ENCODE measurements at places on chromosomes 3 and 15.

- DNase-seq, result peak; percentile 27
These were observed 86.9 kb downstream of the DCLK3 start for GRCh38 chr3:36677331-36678007.

- no peak for DNase-seq
These were observed 139.5 kb upstream of the EIF1B start for GRCh38 chr3:40169983-40170382.

GRCh38 chr3:192919901-192920300 lies 2.2 kb upstream of the MB21D2 start:
- DNase-seq, result no peak

DNA sequence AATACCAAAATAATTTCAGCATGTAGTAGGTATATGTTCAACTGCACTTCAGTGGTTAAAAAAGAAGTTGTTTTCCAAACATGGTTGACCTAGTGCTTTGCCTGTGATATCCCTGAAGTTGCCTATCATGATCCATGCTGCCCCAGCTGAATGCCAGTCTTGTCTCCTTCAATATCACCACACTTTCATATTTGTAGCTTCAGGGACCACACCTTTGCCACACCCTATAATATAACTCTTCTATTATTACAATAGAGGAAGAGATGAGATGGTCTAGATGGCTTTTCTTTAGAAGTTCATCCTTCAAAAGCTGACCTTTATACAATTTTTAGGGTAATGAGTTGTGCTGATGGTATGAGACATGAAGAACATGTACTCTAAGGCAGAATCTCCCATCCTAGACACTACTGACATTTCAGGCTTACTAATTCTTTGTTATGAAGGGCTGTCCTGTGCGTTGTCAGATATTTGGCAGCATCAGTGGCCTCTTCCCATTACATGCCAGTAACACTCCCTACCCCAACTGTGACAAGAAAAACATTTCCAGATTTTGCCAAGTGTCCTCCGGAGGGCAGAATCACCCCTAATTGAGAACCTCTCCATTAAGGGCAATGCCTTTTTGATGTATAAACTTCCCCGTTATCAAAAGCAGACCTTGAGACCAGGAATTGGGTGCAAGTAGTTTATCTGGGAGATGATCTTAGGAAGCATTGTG lies 76.2 kb upstream of the PLCL2 start:
- no peak for DNase-seq

GRCh38 chr3:38083871-38084333 lies 44.9 kb downstream of the DLEC1 start:
- no peak for DNase-seq

GRCh38 chr3:38576526-38577370 lies 72.7 kb downstream of the SCN5A start:
- DNase-seq, result no peak

- DNase-seq, result no peak
These were observed 208.5 kb downstream of the LPP start for GRCh38 chr3:188362405-188362831.

DNA sequence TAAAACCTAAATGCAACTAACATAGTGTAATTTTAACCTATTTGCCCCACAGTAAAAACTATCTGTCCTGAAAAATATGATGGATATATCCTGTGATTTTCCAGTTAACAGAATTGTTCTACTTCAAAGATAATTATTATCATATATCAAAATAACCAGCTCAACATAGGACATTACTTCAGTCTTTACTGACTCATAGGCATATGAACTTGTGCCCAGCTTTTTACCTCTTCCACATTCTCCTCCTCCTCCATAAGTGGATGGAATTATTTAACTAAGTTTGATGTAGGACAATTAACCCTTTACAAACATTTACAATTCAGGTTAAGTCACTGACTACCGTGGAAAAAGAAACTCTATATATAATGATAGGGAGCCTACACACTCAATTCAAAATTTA lies 22.9 kb upstream of the USF3 start:
- DNase-seq, result no peak

GRCh38 chr15:40850576-40851112 lies 6.8 kb downstream of the SPINT1 start:
- no peak for DNase-seq

GRCh38 chr3:186421946-186422345 lies 59.9 kb upstream of the DGKG start:
- no peak for DNase-seq

DNA sequence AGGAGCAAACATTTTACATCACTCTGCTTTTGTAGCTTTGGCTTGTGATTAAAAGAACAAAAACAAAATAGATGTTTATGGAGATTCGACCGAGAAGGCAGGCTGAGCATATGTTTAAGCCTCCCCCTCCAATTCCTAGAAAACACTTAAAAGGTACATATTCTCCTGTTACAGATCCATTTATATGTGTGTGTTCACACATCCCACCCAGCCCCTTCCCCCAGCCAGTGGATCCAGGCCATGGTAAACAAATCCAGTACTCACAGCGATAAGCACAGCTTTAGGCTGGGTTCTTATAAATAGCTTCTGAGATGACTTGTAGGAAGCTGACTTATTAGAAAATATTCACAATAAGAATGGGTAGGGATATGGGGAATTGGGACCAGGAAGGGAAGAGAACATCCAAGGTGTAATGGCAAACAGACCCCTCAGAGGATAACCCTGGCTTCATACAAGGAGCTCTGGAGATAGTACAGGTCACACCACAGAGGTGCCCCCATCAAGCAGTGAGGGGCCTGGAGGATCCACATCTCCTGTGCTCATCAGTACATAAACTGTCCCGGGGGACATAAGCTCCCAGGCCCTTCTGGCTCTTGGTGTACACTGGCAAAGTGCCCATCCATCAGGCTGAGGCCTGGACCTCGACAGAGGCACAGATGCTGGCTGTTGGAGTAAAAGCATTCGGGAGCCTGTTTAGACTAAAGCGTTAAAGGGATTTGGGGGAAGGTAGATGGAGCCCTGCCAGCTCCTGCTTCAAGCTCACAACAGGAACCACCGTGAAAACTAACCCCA lies 70.0 kb upstream of the UBE2E1 start:
- DNase-seq, result no peak

GRCh38 chr3:105907777-105908176 lies 39.0 kb upstream of the CBLB start:
- DNase-seq, result no peak

- DNase-seq, result no peak
These were observed 11.6 kb downstream of the H1-8 start for GRCh38 chr3:129554356-129555152.

DNA sequence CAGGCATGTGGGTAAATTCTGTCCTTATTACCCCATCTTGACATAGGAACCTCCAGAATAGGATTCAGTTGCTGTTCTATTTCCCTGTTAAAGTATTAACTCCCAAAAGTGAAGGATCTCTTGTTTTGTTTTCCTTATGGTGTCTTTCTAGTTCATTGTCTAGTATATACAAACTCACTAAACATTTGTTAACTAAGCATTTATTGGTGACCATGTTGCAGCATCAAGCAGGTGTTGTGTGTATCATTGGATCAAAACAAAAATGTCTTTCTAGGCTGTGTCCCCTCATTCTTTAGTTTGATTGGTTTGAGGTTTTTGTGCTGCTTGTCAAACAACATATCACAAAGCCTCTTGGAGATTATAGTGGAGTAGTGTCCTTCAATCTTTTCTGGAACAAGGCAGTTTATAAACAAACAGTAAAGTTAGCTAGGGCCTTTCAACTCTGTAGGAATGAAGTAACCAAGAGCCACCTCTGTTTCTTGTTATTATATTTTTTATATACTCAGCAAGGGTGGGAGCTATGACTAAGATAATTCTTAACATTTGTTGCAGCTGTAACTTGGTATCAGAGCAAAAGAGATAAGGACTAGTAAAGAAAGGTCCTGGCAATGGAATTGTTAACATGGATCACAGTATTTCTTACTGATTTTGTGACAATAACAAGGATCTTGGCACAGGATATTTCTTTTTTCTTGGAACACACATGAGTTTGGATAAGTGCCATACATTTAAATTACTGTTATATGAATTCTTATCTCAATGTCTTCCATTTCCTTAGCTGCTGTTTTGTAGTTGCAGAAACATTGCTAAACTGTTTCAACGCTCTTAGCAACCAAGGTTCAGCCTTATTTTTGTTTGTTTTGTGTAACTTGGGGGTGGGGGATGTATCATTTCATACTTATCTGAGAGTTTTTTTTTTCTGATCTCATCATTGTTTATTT lies 49.3 kb downstream of the TMOD3 start:
- no peak for DNase-seq

DNA sequence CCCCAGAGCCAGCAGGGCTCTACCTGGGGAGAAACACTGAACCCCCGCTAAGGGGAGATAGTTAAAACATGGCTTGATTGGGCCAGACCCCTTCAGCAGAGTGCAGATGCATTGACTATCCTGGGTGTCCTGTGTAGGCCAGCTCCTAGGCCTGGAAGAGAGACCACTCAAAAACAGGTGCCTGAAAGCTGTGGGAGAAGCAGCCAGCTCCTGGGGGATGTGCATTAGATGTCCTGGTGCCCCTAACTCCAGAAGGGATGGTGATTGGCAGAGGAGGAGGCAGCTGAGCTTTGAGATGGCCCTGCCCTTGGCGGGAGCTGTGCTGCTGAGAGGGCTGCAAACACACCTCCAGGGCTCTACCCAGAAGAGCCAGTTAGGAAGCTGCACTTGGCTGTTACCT lies 89.3 kb upstream of the PLXNA1 start:
- no peak for DNase-seq

- peak; percentile 54 for DNase-seq
These were observed 20.3 kb downstream of the GPR160 start for GRCh38 chr3:170058127-170058526.

- no peak for DNase-seq
These were observed 123.2 kb downstream of the IGF1R start for GRCh38 chr15:98771541-98771940.

DNA sequence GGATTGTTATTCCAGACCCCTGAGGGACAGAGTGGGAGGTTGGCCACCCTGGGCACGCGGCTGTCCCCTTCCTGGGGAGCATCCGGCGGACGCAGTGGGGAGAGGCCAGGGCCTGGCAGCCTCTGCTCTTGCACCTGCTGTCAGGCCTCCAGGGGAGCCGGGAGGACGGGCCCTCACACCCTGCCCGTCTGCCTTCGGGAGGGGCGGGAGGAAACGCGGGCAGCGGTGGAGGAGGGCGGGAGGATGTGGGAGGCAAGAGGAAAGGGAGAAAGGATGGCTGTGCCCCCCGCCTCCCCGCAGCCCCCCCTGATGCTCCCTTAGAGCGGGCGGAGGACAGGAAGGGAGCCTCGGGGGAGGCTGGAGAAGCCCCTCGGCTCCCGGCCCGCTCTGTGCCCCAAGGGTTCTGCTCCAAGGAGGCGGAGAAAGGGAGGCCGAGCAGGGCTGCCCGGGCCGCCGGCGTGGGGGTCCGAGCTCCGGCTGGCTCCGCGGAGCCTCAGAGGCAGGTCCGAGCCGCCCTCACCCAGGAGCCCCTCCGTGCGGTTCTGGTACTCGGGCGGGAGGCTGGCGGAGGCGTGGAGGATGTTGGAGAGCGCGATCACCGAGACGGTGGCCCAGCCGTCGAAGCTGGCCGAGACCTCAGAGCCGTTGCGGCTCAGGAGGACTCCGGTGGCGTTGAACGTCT lies 40.9 kb downstream of the MUC20 start:
- DNase-seq, result no peak

DNA sequence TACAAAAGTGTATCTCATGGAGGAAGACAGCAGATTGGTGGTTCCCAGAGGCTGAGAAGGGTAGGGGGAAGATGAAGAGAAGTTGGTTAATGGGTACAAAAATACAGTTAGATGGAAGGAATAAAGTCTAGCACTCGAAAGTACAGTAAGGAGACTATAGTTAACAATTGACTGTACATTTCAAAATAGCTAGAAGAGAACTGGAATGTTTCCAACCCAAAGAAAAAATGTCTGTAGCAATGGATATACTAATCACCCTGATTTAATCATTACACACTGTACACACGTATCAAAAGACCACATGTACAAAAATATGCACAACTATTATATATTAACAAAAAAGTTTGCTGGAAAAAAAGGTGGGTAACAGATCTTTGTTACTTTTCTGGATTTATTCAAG lies 57.3 kb downstream of the THRB start:
- no peak for DNase-seq

DNA sequence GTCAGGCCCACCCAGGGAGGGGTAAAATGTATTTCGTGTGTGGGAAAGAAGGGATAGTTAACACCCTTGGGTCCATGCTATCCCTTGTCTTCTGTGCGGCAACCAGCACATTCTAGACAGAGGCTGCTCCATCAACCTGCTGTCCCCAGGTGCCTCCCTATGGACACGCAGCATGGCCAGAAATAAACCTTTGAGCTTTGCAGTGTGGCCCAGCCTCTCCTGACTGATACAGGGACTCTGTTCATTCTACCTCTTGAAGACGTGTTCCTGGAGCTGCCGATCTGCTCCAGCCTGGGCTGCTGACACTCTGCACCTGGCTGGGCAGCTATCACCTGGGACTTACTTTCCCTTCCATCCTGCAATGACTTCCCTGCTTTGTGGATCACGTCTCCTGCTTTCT lies 4.1 kb upstream of the KLF13 start:
- DNase-seq, result no peak

GRCh38 chr3:102299125-102299877 lies 135.5 kb upstream of the ZPLD1 start:
- DNase-seq, result no peak

- peak; percentile 56 for DNase-seq
These were observed 104.5 kb upstream of the BFSP2 start for GRCh38 chr3:133295199-133295901.

DNA sequence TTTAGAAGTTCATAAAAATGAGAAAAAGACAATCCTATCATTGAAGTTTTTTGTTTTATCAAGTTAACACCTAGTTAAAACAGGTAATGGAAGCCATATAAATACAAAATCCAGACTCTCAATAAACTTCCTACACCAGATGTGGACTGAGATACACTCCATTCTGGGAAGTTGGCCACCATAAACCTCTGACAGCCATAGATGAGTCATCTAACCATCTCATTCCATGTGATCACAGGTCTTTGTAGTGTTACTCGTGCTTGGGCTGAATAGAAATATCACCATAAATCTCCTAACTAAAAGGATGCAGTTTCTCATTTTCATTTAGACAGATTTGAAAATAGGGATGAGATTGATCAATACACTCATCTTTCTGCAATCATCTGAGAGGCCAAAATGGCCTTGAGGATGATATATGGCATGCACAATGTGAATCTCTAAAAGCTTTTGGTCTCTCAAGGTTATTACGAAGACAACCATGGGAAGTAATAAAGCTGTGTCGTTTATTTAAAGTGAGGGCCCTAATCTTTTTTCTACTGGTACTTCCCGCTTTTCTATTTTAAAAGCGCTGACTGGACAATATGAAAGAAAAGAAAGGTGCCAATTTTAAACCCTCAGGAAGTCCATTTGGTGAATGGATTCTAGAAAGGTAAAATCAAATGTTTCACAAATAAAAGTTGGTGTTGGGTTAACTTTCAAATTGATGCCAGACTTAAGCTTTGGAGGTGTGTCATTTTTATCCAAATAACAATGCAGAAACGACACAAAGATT lies 155.5 kb downstream of the POLR2M start:
- DNase-seq, result no peak

GRCh38 chr3:160837394-160837980 lies 81.5 kb downstream of the PPM1L start:
- DNase-seq, result no peak

- DNase-seq, result no peak
These were observed 582 bp downstream of the CGNL1 start for GRCh38 chr15:57376696-57377477.

Data from activated CD4-positive, alpha-beta T cell treated with anti-CD3 and anti-CD28 coated beads, Interleukin-2, Interleukin-4, amounts not matched to agents 100 ng/mL and 50 ng/mL, durations not matched to agents 16 hours and 8 hours (primary cell).